ENCODE measurements at places on chromosomes 2 and 18. TPM values are rescaled to one million over a fixed set of nuclear protein-coding genes. Genes with fewer than 3 reads are reported as not detected.
A peak's percentile ranks its signal among the peaks of the same experiment; 100 is the strongest.

FARP2 gene
- total RNA-seq = 120 TPM

NDUFV2 gene
- 137 TPM for total RNA-seq

BBS5 gene
- 18.8 TPM for total RNA-seq

PLEK gene
- total RNA-seq = 3.7 TPM

- DNase-seq = no peak
These were observed 94.6 kb downstream of the LDLRAD4 start for GRCh38 chr18:13313006-13313686.

DNA sequence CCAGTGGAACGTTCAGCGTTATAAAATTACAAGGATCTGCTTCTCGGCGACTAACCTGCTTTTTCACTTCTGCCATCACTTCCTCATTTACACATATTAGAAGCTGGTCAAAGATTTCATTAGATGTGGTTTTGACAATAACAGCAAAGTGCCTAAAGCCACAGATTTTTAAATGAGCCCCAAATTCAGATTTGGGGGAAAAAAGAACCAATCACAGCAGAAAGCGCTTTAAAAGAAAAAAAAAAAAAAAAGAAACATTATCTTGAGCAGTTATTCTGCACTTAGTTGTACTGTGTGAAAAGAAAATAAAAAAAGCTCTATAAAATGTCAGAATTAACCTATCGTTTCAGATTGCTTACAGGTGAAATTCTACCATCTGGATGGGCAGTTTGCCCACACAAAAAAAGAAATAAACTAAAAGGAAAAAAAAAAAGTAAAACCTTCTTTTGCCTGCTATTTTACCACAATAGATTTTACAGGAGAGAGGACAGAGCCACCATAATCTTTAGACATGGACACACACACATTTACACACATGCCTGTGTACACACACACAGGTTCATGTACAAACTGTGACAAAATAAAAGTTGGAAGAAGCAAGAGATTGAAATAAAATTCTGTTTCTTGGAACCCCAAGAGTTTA lies 167.2 kb downstream of the TCF4 start:
- no peak for DNase-seq

GRCh38 chr2:27807476-27807875 lies 36.0 kb downstream of the MRPL33 start:
- DNase-seq = no peak

DNA sequence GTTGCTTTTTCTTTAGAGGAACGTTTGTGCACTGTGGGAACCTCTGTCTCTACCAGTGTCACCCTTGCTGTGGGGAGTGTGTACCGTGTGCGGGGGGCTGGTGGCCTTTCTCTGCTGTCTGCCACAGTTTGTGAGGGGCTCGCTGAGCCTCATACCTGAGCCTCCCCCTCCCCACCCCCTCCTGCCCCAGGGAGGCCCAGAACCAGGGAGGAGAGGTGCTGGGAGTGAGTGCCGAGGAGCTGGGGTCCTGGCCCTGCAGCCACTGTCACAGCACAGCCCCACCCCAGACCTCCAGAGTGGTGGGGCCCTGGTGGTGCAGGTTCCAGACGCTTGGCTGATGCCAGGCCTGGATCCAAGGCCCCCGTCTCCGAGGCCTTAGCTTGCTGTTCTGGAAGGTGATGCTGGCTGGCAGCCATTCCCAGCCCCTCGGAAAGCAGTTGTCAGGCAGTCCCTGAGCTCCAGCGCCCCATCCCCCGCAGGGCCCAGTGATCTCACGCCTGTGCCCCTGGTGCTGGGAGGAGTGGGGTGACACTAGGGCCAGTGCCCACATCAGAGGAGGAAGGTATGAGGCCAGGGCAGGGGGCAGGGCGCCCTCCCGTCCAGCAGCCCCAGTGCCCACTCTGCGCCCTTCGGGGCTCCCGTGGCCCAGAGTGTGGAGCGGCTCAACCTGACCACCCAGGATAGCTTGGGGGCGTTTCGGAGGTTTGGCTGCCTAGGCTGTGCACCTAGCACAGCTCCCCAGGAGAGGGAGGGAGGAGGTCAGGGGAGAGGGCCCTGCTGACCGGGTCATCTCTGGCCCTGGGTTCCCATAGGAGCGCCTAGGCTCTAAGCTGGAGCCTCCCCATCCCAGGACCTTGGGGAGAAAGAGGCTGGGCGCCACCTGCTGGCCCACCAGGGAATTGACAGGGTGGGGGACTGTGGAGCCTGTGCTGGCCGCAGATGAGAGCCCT lies 53.0 kb upstream of the ALPP start:
- DNase-seq = no peak

- DNase-seq = no peak
These were observed 79.5 kb upstream of the YWHAQ start for GRCh38 chr2:9710311-9710710.

- no peak for DNase-seq
These were observed 983 bp downstream of the CXXC1 start for GRCh38 chr18:50286391-50287027.

DNA sequence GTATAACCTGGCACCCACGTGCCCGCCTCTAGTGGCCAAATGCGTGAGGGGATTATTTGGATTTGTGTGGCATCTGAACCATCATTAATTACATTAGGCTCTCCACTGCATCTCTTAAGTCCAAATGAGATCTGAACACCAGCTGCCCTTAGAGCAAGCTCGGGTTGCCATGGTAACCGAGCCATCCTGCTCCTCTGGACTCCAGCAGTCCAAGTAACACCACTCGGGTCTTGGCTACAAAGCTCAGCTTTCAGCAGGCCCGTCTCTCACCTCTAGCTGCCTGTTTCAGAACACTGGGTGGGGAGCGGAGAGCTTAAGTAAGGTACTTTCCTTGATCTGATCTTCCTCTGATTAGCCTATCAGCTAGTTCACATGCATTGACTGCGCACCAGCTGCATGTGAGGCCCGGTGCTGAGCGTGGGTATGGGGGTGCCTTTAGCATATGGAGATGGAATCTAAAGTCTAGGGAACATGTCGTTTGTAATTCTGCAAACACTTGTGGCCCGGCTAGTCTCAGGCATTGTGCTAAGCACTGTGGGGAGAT lies 14.1 kb upstream of the CYS1 start:
- no peak for DNase-seq

GRCh38 chr2:54457323-54458023 lies 1.3 kb downstream of the SPTBN1 start:
- no peak for DNase-seq

- peak; percentile 35 for DNase-seq
These were observed 27.9 kb downstream of the PXDN start for GRCh38 chr2:1716441-1716840.

DNA sequence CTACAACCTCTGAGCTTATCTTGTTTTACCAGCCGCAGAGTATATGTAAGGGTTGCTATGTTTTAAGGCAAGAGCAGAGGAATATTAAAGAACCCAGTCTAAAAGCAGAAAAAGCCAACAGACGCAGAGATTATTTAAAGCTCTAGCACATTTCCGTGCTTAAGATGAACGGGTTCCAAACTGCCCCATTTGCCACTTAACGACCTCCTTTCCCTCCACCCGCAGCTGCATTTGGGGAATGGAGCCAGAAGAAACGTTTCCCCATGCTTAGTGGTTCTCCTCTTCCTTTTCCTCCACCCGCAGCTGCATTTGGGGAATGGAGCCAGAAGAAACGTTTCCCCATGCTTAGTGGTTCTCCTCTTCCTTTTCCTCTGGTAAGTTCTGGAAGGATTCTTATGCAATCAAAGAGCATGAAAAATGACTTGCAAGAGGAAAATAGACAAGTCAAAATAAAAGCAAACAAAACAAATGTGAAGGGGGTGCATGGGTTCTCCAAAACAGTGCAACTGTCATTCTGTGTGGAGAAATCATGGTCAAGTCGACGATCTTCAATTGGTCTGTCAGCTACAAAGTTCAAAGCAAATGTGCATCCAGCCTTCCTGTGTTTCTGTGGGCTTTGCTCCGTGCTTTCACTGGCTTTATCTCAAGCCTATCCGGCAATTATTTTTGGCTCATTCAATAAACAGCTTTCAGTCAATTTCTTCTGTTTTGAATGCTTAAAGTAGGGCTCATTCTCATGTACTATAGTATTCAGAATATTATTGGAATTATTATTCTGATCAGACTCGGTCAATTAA lies 57.8 kb downstream of the DIPK1C start:
- DNase-seq = no peak

DNA sequence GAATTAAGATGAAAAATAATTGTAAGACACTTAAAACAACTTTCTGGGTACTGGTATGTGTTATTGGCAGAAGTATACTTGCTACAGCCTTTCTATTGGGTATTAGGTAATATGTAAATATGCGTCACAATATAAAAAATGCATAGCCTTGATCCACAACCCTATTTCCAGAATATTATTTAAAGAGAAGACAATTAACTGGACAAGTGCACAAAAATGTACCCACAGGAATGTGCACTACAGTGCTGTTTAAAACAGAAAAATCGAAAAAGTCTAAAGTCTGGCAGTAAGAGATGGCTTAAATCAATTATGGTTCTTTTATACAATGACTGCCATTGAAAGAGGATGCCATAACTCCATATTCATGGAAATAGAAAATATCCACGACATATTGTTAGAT lies 149.7 kb downstream of the UPP2 start:
- DNase-seq = no peak

GRCh38 chr2:25132299-25132635 lies 36.1 kb downstream of the POMC start:
- no peak for DNase-seq

DNA sequence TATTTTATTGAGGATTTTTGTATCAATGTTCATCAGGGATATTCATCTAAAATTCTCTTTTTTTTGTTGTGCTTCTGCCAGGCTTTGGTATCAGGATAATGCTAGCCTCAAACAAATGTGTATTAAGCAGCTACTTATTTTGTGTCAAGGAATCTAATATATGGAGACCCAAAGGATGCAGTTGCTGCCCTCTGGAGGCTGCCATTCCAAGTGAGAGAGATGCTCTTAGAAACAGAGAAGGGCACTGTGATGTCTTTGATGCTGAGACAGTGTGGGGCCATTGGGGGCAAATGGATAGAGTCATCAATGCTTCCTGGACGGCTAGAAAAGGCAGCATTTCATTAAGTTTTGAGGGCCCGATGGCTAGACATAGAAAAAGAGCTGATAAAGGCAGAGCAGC lies 292.6 kb downstream of the SETBP1 start:
- no peak for DNase-seq

Data from ureter (tissue), 1 donor.